ENCODE measurements at places on chromosomes 12 and 14.

DNA sequence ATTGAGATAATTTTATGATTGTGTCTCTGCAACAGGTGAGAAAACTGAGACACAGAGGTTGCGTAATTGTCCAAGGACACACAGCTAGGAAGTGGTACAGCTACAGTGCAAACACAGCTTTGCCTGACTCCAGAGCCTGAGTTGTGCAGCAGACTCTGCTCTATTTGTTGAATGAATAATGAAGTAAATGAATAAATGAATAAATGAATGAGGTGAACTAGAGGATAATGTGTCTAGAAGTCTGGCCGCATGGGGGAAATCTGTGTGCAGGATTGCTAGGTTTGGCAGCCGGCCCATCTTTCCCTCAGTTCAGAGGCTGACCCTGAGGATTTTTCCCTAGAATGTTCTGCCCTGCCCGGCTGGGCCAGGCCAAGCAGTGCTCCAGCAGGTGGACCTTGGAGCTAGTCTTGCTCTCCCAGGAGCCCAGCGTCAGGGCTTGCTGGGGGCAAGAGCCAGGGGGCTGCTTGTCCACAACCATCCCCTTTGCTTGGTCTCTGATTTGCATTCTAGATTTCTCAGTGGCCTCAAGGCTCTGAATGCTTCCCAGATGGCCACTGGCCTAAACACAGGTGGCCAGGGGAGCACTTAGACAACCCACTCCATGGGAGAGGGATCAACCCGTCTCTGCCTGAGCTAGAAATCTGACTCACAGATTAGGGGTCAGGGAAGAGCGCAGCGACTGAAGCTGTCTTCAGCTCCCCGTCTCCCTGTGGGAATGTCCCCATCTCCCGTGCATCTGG lies 225.2 kb downstream of the C12orf75 start:
- H3K27ac ChIP-seq = no peak overlapping the region
- peaks cover 6% of the 10 kb centered on the region for H3K4me1 ChIP-seq
- no peak overlapping the region for H3K4me3 ChIP-seq
- H3K27me3 ChIP-seq = no peaks in the 10 kb centered on the region
- no peaks in the 10 kb centered on the region for H3K36me3 ChIP-seq

DNA sequence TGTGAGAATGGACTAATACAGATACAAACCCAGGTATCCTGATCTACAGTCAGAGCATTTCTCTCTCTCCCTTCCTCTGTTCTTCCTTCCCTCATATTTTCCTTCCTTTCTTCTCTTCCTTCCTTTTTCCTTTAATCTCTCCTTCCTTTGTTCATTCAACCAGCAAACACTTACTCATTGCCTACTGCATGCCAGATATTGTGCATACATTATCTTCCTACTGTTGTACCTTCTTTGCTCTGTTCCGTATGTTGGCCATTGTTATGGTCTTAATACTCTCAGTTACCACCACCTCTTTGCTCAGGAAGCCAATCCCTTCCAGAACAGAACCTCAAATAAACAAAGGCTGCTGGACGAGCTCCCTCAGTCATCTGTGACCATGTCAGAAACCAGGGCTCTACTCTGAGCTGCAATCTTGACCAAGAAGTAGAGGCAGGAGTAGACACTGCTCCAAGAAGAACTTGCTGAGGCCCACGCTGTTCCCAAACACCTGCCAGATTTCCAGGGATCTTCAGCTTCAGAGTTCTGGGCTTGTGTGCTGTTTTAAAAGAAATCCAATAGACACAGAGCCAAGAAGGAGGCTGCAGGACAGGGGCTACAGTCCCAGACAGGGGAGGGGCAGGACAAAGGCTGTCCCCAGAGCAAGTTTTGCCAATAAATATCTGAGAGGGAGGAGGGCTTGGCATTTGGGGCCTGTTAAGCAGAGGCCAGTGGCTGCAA lies 526.7 kb upstream of the TBX3 start:
- no peaks in the 10 kb centered on the region for H3K27me3 ChIP-seq
- no peaks in the 10 kb centered on the region for H3K36me3 ChIP-seq
- H3K27ac ChIP-seq = no peak overlapping the region
- no peaks in the 10 kb centered on the region for H3K4me1 ChIP-seq

DNA sequence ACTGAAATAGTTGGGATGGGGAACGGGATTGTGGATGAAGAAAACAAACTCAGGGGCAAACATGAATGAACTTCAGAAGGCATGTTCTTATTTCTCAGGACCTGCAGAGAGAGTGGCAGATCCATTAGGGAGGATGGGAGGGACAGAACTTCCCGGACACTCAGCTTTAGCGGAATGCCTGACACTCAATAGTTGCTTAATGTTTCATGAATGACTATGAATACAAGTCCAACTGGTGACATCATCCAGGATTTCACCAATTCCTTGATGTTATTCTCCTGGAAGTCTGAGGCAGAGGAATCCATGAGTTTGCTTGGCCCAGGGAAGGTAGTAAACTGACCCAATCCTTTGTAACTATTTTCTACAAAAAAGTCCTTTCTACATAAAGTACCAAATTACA lies 37.8 kb upstream of the LRRC10 start:
- no peak overlapping the region for H3K27ac ChIP-seq
- no peak for DNase-seq
- no peak overlapping the region for H3K4me3 ChIP-seq
- no peaks in the 10 kb centered on the region for H3K4me1 ChIP-seq
- H3K27me3 ChIP-seq = no peaks in the 10 kb centered on the region

- no peaks in the 10 kb centered on the region for H3K36me3 ChIP-seq
- no peak overlapping the region for H3K27ac ChIP-seq
- no peak overlapping the region for H3K4me3 ChIP-seq
- DNase-seq = peak; percentile 3
Measured at GRCh38 chr12:34292736-34293625, 270.7 kb downstream of the ALG10 start.

GRCh38 chr12:52172956-52173355 lies 18.9 kb downstream of the KRT80 start:
- H3K4me1 ChIP-seq = peaks cover 11% of the 10 kb centered on the region
- no peaks in the 10 kb centered on the region for H3K27me3 ChIP-seq
- H3K4me3 ChIP-seq = no peak overlapping the region
- no peak for DNase-seq
